Foreskin melanocyte (primary cell): ENCODE measurements at places on chromosomes 3 and 15.
A peak's percentile ranks its signal among the peaks of the same experiment; 100 is the strongest.

DNA sequence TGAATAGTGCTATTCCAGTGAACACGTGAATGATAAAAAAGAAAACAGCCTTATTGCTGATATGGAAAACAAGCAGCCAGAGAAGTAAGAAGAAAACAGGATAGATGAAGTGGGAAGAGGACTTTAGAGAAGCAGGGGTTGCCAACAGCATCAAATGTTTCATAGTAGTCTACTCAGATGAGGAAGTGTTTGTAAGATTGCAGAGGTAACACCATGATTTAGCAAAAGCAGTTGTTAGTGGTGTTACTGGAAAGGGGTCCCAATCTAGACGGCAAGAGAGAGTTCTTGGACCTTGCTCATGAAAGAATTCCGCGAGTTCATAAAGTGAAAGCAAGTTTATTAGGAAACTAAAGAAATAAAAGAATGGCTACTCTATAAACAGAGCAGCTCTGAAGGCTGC is 108.8 kb upstream of the MCTP2 start:
- no peak for DNase-seq

- no peak for DNase-seq
Observed at GRCh38 chr3:11564577-11565001, 79.1 kb downstream of the VGLL4 start.

DNA sequence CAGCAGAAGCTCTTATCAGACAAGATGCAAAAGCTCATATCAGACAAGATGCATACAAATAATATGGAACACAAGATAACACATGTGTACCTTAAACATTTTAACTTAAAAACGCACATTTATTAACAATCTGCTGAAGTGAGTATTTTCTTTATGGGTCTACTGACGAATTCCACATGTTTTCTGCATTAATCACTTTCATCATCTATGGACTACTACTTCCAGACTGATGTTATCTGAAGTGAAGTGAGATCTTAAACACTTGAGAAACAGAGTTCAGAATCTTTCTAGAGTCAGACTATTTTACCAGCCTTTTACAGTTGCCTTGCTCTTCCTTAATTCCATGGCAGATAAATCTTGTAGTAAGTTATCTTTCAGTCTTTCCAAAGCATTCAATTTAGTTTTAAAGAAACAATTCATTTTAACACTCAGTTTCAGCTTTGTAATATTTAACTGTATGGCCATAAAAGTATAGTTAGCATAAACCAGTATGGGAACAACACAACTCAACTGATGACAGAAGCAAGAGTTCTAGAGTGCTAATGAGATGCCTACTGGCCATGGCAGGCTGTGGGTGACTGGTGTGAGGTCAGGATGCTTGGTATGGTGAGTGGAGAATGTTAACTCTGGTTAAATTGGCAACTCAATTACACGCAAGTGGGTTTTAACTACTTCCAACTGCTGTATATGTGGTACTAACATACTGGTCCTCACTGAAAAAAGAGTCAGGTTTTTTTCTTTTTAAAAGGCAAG is 9.8 kb downstream of the CMTM6 start:
- no peak for DNase-seq

GRCh38 chr3:14274999-14275961 is 96.7 kb downstream of the LSM3 start:
- DNase-seq, result no peak

GRCh38 chr15:89958107-89958805 is 42.9 kb upstream of the ZNF710 start:
- DNase-seq, result no peak

- no peak for DNase-seq
Observed at GRCh38 chr3:88811096-88811495, 296.3 kb upstream of the EPHA3 start.

- no peak for DNase-seq
Observed at GRCh38 chr15:69059557-69059943, 45.1 kb downstream of the NOX5 start.

DNA sequence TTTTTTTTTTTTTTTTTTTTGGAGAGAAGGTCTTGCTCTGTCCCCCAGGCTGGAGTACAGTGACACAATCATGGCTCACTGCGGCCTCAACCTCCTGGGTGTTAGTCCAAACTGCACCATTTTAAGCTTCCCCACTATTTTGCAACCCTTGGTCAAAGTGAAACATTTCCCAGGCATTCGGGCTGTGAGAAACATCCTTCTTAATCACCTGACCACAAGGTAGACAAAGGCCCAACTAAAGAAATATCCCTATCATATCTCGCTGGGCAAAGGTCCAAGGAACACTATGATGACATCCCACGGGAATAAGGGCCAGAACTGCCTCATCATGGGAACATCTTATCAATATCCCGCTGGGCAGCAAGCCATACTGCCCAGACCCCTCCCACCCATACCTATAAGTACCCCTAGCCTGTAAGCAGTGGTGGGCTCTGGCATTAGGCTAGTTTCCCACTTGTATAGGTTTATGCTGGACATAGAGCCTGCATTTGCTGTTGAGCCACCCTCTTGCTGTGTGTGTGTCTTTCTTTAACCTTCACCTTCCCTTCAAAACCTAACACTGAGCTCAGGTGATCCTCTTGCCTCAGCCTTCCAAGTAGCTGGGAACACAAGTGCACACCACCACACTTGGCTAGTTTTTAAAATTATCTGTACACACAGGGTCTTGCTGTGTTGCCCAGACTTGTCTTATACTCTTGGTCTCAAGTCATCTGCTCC is 95.2 kb downstream of the SEMA5B start:
- DNase-seq, result no peak

DNA sequence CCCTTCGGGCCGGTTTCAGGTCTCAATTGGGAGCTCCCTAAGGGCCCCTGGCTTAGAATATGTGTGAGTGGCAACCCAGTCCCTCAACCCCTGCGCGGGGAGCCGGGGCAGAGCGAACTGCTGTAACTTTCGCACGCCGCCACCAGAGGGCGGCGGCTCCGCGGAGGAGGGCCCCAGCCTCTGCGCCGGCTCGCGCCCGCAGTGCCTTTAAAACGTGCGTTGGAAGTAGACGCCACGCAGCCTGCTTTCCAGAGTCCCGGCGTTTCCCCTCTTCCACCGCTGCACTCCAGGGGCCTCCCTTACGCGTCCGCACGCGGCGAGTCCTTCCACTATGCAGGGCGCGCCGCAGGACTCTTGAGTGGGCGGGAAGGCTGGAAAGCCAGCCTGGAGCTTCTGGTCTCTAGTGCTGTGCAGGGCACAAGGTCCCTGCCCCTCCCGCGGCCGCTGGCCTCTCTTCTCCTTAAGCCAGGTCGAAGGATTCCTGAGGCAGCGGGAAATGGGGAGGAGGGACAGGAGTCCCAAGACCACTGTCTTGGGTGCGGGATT is 23.7 kb upstream of the RNU6-1 start:
- peak; percentile 51 for DNase-seq

- DNase-seq, result no peak
Observed at GRCh38 chr15:68775671-68776476, 44.8 kb downstream of the ANP32A start.

DNA sequence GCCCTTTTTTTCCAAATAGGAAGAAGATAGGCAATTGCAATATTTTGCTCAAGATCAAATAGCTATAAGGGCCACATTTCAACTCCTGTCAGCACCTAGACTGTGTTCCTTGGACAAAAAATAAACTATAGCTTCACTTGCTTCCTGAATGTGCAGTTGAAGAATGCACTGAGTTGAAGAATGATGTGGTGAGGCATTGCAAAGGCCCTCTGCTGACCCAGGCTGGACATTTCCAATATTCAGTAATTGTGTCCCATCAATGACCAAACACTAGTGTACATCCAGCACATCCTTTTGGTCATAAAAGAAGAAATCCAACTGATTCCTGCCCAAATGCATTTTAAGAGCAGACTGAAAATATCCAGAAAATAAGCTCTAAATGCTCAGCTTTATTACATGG is 424.8 kb upstream of the TGFBR2 start:
- no peak for DNase-seq

DNA sequence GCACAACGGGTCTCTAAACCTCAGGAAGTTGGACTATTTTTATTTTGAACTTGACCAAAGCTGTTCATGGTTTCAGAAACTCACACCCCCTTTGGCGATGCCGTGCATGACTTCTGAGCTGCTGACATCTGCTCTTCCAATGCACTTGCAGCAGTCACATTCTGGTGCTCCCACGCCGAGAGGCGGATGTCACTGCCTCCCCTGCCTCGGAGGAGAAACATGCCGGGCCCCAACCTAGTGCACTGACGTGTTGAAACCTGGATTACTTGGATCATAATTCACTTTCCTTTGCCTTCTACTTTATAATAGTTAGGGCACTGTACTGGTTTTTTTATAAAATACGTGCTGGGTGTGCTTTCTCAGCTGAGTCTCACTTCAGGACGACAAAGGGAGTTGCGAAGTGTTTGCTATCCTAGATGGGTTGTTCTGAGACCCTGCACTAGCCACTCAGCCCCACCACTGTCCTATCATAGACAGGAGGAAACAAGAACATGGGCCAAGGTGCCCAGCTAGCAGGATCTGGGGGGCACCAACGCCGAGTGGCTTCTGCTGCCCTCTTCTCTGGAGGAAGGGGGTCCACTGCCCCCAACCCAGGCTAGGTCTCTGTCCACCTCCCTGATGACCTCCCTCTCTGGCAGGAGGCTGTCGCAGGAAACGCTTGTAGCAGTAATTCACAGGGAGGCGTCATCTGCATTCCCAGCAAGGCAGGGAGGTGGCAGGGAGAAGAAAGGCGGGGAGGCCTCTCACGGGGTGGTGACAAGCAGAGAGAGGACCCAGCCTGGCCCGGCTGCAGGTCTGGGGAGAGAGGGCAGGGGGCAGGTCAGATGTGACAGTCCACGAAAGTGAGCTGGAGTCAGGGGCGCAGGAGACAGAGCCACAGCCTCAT is 158.8 kb upstream of the IQSEC1 start:
- DNase-seq, result no peak

- no peak for DNase-seq
Observed at GRCh38 chr3:62875558-62876002, 364 bp upstream of the CADPS start.

GRCh38 chr15:38826880-38827279 is 262.3 kb upstream of the RASGRP1 start:
- no peak for DNase-seq

GRCh38 chr3:150393745-150394144 is 14.4 kb upstream of the TSC22D2 start:
- no peak for DNase-seq

- peak; percentile 98 for DNase-seq
Observed at GRCh38 chr15:38226608-38227266, 25.9 kb upstream of the SPRED1 start.

DNA sequence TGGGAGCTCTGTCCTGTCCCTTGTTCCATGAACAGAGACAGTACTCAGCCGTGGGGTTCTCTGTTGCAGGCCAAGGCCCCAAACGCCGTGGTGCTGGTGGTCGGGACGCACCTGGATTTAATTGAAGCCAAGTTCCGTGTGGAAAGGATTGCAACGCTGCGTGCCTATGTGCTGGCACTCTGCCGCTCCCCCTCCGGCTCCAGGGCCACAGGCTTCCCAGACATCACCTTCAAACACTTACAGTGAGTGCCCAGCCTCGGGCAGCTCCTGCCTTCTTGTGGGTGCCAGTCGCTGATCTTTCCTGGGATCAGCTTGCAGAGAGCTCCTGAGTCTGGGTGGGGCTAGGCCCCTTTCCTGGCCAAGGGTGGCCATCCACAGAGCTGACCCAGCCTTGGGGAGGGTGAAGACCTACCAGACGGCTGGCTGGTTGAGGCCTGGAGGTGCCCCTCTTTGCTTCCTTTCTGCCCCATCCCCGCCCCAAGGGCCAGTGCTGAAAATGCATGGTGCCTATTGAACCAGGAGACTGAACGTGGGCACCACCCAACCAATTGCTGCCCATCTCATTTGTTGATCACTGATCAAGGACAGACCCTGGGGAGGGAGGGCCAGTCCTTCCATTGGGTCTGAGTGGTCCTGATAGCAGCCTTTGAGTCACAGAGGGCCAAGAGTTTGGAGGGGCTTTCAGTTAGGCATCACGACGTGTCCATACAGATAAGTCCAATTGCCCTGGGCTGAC is 106.9 kb downstream of the LRRK1 start:
- DNase-seq, result no peak

GRCh38 chr3:197186887-197187588 is 111.4 kb downstream of the DLG1 start:
- peak; percentile 51 for DNase-seq

DNA sequence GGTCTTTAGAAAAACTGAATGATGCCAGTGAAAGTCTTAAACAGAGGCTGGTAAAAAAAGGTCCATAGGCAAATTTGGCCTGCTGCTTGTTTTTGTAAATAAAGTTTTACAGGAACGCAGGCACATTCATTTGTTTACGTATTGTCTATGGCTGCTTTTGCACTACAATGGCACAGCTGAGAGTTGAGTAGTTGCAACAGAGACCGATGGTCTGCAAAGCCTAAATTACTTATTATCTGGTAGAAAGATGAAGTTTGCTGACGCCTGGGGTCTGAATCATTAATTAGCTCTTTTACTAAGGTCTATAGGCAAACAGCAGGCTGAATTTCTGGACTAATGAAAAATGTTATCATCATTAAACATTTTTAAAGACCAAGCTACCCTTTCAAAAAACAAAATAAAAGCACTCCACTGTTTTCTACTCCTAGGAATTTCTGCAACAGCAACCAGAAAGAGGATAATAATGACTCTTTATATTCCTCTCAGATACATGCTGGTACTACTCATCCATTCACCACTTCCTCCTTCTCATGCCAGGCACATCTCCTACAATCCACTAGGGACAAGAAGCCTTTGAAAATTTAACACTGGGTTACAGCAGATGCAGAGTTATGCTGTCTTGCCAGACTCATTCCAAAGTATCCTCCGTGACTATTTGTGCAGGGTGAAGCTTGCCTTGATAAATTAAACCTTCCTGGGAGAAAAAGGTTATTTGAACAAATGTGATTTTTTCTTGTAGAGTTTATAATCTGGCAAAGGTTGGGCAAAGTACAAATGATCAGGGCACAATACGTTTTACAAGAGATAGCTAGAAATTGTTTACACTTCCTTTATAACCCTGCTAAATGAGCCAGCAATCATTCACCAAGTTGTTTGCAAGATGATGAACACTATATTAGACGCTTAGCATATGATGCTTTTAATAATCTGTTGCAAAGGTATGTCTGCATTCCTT is 6.0 kb downstream of the GATM start:
- DNase-seq, result peak; percentile 94

- DNase-seq, result no peak
Observed at GRCh38 chr3:86037916-86038315, 953.0 kb downstream of the VGLL3 start.

DNA sequence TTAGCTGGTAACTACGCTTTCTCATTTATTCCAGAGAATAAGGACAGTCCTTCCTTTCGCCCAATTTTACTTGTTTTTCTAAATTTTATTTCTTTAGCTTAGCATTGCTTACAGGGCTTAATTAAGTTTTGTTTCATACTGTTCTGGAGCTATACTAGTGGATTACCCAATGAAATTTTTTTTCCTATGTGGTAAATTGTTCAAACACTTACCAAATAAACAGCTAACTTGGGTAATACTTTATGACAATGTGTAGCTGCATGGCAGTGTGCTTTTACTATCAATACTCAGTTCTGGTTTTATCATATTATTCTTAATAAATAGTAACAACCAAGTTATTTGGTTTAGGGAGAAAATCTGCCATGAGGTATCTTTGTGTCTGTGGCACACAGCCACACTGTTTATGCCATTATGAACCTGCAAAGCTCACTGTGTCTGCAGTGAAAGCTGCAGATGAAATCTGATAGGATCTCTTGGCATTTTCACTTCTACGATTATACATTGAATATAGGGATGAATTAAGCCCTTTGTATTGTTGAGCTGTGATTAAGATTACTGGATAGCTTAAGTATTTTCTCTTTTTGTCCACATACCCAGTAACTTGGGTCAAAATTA is 37.2 kb downstream of the UBE2E2 start:
- no peak for DNase-seq
